ENCODE measurements at places on chromosomes 2 and 18.

DNA sequence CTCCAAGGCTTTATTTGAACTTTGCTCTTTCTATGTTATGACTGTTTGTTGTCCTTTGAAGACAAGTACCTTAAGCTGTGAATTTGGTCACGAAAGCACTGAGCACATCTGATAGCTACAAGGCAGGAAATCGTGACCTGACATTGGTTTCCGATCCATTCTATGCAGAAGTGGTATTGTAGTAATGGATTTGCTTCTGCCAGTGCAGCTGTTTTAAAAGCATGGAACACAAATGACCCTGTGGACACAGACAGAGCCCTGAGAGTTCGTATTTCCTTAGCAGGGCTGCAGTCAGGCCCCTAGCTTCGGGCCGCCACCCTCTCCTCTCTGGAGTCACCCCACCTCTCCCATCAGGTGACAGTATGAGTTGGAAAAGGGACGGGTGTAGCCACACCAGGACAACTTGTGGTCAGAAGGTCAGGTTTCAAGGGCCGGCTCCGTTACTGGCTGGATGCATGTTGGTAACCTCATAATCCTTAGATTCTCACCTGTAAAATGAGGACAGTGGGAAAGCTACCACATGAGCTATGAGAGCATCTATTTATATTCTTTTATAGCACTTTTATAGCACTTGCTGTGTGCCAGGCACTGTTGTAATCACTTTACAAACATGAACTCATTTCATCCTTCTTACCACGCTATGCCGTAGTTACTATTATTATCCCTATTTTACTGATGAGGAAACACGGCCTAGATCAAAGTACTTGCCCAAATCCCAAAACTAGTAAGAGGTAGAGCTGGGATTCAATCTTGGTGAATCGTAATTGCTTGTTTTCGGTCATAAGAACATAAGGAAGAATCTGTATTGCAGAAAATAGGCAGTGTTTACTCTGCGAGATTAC, 70.2 kb downstream of the SPATS2L start:
- DNase-seq, result peak; percentile 25

GRCh38 chr2:8197101-8197500, 484.8 kb upstream of the ID2 start:
- no peak for DNase-seq

DNA sequence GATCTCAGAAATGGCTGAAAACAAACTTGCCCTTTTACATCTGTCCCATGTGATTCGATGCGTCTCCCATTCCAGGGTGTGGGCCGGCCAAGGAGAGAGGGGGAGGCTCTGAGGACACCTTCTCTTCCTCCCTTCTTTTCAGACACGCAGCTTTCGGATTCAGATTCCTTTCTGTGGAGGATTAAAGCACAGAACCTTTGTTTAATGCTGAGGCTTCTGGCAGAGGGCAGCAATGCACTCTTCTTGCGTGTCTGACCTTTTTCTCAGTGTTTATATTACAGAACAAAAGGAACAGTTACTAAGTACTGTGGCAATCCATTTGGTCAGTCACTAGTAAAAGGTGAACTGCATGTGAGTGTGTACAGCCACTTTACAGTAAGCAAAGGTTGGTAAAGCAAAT, 268.9 kb upstream of the CCDC68 start:
- DNase-seq, result no peak

DNA sequence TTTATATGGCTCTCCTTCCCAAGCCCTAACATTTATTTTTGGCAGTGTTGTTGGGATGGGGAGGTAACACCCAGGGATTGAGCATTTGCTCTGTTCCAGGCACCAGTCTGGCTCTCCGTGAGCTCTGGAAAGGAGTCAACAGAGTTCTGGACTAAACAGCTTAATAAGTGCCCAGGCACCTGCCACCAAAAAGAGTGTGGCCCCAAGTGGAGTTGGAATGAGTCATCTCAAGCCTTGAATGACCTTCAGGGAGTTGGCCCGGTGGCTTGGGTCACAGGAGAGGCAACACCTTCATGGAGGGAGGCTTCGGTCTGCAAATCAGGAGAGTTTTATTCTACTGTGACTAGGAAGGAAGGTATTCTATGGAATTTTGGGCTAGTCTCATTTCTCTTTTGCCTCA, 203.2 kb downstream of the DLGAP1 start:
- DNase-seq, result no peak

- DNase-seq, result no peak
These were observed 73.8 kb downstream of the RPIA start for GRCh38 chr2:88765154-88765888.

DNA sequence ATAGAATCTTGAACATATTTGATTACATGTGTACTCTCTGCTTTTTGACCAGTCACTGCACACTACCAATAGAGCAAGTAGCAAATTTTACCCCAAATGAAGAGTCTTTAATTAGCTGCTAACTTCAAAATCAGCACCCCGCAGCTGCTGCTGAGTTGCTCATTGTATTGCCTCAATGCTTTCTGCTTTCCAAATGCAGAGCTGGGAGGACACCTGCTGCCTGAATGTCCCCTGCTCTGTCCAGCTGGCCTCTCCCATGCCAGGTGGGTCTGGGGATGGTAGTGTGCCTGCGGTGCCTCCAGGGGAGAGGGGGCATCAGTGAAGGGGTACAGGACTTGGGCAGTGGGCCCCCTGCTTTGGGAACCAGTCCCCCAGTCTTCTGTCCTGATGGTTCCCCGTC, 184.8 kb downstream of the PRKCE start:
- no peak for DNase-seq

- DNase-seq, result no peak
These were observed 38.6 kb upstream of the IHH start for GRCh38 chr2:219099329-219099728.

DNA sequence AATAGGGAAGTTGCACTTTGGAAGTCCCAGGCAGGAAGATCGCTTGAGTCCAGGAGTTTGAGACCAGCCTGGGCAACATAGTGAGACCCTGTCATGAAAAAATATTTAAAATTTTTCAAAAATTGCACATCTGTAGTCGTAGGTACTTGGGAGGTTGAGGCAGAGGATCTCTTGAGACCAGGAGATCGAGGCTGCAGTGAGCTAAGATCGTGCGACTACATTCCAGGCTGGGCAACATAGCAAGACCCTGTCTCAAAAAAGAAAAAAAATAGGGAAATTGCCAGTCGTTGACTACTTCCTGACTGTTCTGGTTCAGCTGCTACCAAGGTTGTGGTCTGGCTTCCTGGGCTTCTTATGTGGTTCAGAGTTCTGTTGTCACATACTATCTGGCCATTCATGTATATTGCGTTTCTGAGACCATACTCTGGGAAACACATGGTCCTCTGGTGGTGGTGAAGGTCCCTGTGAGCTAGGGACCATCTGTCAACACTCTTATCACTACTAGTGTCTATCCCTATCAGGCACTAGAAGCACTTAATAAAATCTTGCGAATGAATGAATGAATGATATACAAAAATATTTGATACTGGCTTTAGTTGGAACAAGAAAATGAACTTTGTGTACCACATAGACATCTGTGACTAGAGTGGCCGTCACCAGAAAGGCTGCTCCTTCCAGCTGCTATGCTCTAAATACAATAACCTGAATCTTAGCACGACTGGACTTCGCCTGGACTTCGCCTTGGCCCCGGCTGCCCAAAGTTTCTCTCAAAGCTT, 861 bp upstream of the KLHL23 start:
- peak; percentile 40 for DNase-seq

DNA sequence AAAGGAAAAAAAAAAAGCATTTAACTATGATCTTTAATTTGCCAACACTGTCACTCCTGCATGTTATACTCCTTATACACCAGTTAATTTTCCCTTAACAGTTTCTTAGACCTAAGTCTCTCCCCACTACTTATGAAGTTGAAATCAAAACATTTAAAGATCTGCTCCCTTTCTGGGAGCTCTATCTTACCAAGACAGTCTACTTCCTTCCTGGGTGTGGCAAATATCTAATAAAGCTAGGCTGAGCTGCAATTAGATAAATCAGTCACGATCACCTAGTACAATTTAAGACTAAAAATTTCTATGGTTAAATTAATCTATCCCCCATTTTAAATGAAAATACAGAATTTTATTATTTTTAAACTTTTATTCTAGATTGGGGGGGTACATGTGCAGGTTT, 33.4 kb downstream of the PUM2 start:
- no peak for DNase-seq

- no peak for DNase-seq
These were observed 55.3 kb upstream of the B3GNT2 start for GRCh38 chr2:62140426-62141141.

GRCh38 chr2:190301032-190301431, 18.6 kb downstream of the HIBCH start:
- peak; percentile 14 for DNase-seq

- DNase-seq, result no peak
These were observed 19.9 kb upstream of the SERPINB13 start for GRCh38 chr18:63567276-63567675.

DNA sequence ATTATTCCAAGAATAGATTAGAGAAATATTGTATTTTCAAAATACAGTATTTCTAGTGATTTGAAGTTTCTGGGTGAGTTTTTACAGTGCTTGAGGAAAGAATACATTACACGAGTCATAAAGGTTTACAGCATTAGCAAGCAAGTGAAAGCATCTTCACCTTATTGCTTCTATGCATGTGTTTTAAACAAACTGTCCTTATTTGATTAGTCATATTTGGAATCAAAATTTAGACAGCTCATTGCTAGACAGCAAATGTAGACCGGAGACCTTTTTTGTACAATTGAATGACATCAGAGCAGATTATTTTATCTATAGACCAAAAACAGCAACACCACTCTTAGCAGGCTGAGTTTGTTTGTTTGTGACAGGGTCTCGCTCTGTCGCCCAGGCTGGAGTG, 69.2 kb downstream of the FAM161A start:
- no peak for DNase-seq

- DNase-seq, result no peak
These were observed 34.7 kb downstream of the MAP4K4 start for GRCh38 chr2:101732199-101732598.

- peak; percentile 40 for DNase-seq
These were observed 7.4 kb upstream of the FHL2 start for GRCh38 chr2:105406221-105406620.

DNA sequence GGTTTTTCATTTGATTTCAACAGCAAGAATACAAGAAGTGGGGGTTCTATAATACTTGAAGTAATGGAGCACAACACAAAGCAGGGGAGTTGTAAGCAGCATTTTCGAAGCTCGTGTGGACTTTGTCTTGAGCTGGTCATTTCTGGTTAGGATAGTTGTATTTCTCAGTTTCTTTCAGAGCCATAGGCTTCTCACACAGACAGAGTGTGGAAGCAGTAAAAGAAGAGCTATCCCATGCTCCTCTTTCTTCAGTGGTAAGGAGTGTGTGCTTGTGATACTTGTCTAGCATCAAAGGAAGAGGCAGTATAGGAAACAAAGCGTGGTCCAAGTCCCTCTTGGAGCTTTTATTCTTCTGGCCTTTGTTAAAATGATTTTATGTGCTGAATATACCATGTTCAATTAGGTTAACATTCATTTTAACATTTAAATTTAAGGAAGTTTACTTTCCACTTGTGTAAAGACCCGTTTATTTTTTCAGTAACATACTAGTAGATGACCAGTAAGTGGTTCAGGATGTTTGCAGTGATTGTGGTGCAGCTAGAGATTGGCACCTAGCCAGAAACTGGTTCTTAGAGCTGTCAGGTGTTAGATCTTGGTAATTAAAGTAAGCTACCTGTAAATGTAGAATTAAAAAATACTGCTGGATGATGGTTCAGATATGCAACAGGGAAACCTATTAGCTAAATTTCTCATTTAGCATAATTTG, 14.6 kb downstream of the CCNYL1 start:
- no peak for DNase-seq

- DNase-seq, result no peak
These were observed 122.5 kb downstream of the FOXI3 start for GRCh38 chr2:88329815-88330603.

GRCh38 chr2:118975133-118975532, 33.1 kb downstream of the MARCO start:
- DNase-seq, result no peak

DNA sequence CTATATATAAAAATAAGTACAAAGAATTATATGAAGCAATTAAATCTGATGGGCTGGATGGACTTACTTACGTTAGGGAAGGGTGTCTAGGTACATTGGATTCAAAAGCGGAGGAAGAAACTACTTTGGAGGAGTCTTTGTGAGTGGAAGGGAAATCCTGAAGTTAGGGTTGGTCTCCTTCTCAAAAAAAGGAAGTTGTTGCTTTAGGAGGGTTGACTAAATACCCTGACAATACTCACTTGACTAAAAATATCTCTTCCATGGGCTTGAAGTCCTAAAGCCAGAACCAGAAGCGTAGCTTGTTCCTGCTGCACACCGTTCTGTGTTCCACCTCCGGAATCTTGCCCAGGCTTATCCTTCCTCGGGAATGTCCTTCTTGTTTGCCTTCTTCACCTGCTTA, 143.3 kb upstream of the ZEB2 start:
- DNase-seq, result no peak

DNA sequence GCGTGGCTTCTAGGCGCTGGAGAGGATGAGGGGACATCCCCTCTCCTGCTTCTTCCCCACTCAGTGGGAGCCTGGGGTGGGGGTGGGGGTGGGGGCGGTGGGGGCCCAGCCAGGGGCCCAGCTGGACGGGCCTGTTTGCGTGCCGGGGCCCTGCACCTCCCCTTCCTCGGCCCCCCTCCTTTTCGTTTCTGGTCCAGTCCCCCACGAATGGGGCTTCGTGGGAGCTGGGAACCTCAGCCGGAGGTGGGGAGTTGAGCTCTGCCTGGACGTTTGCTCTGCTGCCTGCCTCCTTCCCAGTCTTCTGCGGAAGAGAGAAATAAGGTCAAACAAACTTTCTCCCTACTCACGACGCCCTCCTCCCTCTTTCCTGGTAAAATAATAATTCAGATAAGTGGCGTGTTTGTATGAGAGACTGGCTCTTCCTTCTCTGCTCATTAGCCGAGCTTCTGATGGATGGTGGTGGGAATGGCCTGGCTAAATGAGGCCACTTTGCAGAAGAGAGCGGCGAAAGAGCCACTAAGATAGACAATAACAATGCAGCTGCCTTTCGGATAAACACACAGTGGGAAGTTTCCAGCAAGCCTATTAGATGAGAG, 782 bp downstream of the MTA3 start:
- DNase-seq, result peak; percentile 68

- no peak for DNase-seq
These were observed 47.9 kb downstream of the EML6 start for GRCh38 chr2:54771166-54771885.

GRCh38 chr2:239991689-239992314, 33.3 kb downstream of the NDUFA10 start:
- peak; percentile 31 for DNase-seq

All from K562 (cell line).